Stimulated activated naive CD8-positive, alpha-beta T cell treated with anti-CD3 and anti-CD28 coated beads, Interleukin-15, Interleukin-2, amounts not matched to agents 100 U/mL and 50 U/mL, for 24 hours (primary cell): ENCODE measurements at places on chromosomes 3 and 15.

- no peak for DNase-seq
These were observed 172.1 kb downstream of the APBA2 start for GRCh38 chr15:29057856-29058255.

GRCh38 chr3:22269831-22270230 is 518.8 kb upstream of the ZNF385D start:
- no peak for DNase-seq

DNA sequence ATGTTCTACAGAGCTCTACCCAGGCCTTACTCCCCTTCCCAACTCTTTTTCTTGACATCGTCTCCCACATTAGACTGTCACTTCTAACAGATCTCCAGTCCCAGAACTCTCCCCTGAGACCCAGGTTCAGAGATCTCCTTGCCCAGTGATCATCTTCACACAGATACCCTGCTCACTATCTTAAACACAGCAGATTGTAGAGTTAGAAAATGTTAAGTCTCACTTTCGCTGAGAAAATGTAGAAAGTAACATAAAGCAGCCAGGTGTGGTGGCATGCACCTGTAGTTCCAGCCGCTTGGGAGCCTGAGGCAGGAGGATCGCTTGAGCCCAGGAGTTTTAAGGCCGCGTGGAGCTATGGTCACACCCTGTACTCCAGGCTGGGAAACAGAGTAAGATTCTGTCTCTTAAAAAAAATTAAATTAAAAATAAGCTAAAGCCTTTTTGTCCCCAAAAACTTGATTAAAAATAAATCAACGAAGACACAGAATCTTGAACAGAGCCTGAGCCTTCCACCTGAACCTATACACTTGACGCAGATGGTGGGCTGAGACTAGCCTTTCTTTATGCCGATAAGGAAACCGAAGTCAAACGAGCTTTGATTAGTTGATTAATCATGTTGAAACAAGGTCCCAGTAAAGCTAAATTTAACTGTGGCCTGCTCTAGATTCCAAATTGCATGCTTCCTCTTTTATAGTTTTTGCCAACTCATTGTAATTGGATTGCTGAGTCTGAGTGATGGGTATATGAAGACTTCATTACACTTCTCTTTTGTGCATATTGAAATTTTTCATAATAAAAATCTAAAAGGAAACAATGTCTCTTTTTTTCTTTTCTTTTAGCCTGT is 31.3 kb upstream of the BLM start:
- no peak for DNase-seq

GRCh38 chr15:61314427-61314826 is 85.3 kb upstream of the RORA start:
- no peak for DNase-seq
